ENCODE measurements at places on chromosomes 16 and 17.

DNA sequence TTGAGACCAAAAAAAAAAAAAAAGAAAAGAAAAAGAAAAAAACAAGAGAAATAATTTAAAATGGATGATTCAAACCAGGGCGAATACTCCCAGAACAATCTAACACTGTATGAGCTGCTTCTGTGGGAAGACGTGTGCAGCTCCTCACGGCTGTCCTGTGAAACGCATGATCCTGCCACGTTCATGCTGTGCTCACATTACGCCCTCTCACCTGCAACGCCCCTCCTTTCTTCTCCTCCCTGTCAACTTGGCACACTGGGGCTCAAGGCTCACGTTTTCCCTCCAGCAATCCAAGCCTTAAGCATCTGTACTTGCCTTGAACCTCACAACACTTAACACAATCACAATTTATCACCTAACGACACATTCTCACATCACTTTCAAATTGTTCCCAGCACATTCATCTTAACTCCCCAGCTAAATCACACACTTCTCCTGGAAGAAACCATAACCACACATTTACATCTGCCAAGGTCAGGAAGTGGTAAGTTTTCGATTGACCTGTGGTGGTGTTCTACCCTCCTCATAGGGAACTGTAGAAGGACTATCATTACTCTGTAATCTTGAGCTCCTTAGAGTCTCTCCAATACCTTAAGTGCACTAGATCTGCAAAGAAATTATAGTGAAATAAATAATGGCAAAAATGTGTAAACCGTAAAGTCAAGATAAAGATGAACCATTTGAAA, 29.1 kb downstream of the MBTPS1 start:
- no peak for DNase-seq

GRCh38 chr16:23679274-23679985, 741 bp downstream of the PLK1 start:
- peak; percentile 6 for DNase-seq

- no peak for DNase-seq
Observed at GRCh38 chr17:2724784-2725164, 13.2 kb upstream of the CLUH start.

GRCh38 chr17:35129154-35129972, 7.9 kb downstream of the FNDC8 start:
- no peak for DNase-seq

GRCh38 chr16:66596986-66597848, 7.3 kb upstream of the CMTM3 start:
- DNase-seq, result no peak

GRCh38 chr16:85424260-85425073, 188.7 kb upstream of the GSE1 start:
- no peak for DNase-seq

- no peak for DNase-seq
Observed at GRCh38 chr16:55151561-55152305, 172.3 kb upstream of the IRX6 start.

DNA sequence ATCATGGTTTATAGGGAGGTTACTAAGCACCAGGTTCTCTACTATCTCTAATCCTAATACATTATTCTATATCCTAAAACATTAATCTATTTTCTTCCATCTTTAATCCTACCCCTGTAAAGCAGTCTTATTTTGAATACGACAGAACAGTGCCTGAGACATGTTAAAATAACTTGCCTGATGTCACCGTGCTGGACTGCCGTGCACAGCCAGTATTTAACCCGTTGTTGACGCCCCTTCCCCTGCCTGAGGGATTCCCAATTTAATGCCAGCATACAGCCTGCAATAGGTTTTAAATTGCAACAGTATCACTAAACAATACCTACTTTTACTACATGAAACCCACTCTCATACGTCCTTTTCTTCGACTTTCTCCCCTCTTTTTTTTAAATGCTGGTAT, 133.3 kb downstream of the PARN start:
- no peak for DNase-seq

GRCh38 chr16:15542261-15542660, 100.7 kb downstream of the MARF1 start:
- DNase-seq, result no peak

DNA sequence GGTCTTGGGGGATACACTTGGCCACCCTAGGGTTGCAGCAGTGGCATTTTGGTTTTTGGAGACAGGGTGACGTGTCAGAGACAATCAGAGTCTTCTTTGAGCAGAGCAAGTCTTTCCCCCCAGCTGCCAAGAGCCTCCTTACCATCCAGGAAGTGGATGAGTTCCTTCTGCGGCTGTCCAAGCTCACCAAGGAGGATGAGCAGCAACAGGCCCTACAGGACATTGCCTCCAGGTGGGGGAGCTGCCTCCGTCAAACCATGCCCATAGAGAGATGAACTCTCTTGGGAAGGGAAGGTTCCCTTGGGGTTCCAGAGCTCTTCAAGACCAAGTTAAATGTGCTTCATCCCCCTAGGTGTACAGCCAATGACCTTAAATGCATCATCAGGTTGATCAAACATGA, 11.3 kb downstream of the LIG3 start:
- no peak for DNase-seq

- no peak for DNase-seq
Observed at GRCh38 chr16:86307514-86307903, 202.8 kb upstream of the FOXF1 start.

DNA sequence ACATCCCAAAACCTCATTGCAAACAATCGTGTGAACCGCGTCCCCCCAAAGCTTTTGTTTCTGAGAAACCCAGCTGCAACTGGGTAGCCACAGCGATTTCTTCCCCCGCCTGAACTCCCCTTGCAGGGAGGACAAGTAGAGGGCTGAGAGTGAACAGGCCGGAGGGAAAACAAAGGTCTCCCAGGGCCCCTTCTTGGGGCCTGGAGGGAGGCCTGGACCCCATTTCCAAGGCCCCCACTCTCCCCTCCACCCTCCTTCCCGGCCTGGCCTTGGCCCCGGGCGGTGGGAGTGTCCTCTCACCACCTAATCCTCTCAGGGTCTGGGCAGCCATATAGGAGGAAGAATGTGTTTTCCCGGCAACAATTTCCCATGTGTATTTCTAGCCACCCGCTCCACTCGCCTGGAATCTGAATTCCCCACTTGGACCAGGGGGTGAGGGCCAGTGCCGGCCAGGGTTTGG, 2.6 kb downstream of the GLIS2 start:
- no peak for DNase-seq

- DNase-seq, result no peak
Observed at GRCh38 chr17:43817826-43818225, 15.1 kb downstream of the MPP3 start.

GRCh38 chr17:17770632-17771044, 66.1 kb downstream of the SREBF1 start:
- DNase-seq, result no peak

DNA sequence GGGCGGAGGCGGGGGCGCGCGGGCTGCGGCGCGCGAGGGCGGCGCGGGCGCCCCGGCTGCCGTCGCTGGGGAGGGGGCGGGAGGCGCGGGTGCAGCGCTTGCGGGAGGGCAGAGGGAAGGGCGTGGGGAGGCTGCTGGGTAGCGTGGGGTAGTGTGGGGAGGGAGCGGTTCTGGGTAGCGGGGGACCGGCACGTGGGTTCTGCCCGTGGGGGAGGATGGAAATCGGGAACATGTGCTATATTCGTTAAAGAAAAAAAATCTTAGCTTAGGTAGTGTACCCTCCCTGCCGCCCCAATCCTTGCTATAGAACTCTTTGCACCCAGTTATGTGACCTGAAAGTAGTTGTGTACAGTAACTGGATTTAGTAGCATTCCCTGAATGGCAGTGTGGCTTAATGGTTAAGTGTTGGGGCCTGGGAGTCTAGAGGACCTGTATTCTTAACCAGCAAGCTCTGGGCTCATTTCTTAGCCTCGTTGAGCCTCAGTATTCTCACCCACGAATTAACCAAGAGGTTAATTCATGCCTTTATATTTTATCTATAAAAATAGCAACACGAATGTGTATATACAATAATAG, 646 bp downstream of the RABEP1 start:
- DNase-seq, result no peak

DNA sequence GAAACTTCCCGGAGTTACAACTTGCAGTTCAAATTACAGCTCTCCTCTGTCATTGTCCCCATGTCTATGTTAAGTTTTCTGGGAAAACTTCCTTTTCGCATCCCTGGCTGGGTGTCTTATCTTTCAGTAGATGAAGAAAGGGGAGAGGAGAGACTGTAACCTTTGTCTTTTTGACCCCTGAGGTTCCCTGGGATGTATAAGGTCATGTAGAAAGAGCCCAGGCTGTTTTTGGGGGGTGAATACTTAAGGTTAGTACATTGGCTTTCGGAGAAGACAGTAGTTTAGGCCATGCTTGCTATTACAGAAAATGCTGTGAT, 31.1 kb downstream of the HS3ST3B1 start:
- DNase-seq, result no peak

- DNase-seq, result no peak
Observed at GRCh38 chr17:19629449-19629848, 19.1 kb upstream of the ALDH3A2 start.

DNA sequence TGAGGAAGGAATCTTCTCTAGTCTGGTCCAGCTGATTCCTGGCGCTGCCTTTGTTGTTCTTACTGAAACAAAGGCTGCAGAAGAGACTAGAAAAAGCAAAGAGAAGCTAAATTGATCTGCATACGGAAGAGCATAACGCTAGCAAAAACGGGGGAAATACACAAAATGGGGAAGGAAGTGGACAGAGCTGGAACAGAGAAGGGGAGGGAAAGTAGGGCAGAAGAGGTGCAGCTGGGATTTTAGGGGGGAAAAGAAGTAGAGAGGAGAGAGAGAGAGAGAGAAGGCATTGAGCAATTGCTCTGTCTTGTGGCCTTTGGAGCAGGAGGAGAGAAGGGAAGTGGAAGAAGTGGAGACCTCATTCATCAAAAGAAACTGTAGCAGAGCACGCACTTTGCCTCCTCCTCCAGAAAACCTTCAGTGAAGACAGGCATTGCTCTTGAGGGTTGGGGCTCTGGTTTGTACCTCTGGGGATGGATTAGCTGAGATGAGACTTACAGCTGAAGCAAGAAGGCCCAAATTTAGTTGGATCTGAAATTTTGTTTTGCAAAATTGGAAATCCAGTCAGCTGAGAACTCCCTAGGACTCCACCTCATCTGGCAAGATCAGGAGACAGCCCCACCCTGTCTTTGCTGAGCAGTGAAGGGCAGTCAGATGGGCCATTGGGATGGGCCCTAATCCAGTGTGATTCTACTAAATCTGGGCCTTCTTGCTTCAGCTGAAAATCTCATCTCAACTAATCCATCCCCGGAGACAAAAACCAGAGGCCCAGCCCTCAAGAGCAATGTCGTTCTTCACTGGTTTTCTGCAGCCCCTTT, 55.8 kb downstream of the CDRT4 start:
- no peak for DNase-seq

DNA sequence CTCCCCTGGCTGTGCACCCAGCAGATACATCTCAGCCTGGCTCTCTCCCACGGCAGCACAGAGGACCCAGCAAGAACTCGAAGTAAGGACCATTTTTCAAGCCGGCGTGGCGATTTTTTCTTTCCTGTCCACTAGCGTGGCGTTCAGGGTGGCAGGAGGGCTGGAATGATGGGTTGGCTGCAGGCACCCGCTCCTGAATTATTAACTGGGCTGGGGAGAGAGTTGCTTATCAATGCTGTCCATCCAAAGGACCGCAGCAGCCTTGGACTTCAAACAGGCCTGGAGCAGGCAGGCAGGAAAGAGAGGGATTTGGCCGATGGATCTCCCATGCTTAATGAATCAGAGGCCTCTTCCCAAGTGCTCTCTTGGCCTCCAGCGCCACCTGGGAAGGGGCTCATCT, 7.0 kb downstream of the C16orf82 start:
- no peak for DNase-seq

DNA sequence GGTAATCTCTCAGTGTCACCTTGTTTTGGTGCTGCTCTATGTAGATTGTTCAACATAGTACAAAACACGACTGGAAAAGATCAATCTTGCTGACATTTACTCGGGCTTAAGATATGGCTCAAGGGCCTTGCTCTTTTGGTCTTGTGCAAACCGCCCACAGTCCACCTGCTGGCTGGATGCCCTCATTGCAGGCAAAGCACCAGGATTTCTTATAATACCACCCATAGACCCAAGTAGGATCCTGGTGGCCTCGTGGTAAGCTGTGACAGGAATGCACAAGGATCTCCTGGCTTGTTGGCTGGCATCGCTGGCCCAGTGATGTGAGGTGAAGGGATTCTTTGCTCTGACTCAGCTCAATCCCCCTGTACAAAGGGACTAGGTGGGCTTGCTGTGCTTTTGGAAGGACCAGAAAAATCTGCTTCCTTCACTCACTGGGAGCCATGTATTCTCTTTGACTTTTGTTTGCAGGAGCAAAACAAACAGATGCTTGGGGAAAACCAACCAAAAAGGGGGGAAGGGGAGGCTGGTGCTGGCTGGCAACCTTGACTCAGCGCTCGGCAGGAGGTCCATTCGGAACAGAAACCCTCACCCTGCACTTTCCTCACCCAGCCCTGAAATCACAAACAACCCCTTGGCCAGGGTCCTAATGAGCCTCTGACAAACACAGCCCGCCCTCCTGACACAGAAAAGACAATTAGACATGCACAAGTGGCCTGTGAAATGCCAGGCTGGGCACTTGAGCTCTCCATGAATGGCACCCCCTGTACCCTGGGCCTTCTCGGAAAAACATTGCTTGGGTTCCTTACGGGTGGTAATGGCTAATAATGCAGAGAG, 36.6 kb upstream of the MED9 start:
- DNase-seq, result peak; percentile 64

GRCh38 chr16:65524997-65525396, 403.1 kb upstream of the CDH11 start:
- no peak for DNase-seq

- no peak for DNase-seq
Observed at GRCh38 chr16:48810803-48811453, 200.9 kb upstream of the N4BP1 start.

- no peak for DNase-seq
Observed at GRCh38 chr16:14307527-14308367, 236.6 kb downstream of the MRTFB start.

DNA sequence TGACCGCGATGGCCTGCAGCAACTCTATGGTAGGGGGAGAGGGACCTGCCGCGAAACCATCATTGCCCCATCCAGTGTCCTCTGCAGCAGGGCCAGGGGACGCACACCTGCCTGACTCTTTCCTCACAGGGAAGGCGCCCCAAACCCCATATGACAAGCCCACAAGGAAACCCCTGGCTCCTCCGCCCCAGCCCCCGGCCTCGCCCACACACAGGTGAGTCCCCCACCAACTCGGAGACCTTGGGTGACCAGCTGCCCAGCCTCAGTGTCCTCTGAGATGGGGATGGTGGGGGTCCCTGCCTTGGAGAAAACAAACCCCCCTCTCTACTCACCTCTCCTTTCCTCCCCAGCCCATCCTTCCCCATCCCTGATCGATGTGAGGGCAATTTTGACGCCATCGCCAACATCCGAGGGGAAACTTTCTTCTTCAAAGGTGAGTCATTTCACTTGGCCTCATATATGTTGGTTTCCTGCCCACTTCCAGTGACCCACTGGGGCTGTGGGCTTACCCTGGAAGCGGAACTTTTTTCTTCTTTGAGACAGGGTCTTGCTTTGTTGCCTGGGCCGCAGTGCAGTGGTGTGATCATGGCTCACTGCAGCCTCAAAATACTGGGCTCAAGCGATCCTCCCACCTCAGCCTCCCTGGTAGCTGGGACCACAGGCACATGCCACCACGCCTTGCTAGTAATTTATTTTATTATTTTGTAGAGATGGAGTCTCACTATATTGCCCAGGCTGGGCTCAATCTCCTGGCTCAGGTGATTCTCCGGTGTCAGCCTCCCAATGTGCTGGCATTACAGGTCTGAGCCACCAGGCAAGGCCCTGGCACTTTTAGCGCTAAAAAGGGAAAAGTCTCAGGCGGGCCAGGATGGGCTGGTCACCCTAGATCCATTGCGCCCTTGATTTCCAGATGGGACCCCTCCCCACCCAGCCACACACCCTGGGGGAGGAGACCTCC, 8.0 kb upstream of the IL32 start:
- DNase-seq, result no peak

Data from naive B cell (primary cell).